ENCODE measurements at places on chromosomes 16 and 17.

DNA sequence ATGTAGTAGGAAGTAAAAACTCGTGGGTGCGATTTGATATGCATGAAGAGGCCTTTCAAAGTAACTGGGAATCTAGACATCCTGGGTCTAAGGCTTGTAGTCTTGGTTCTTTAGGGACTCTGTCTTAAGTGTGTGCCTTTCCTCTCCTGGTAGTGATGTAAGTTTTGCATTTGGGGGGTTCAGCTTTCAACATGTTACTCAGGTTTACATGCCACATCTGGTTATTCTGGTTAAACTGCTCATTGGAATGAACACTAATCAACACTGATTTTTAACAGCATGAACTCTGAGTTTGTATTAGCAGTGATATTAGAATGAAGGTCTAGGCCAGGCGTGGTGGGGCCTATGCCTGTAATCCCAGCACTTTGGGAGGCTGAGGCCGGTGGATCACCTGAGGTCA lies 15.1 kb downstream of the PGS1 start:
- no peak for DNase-seq

DNA sequence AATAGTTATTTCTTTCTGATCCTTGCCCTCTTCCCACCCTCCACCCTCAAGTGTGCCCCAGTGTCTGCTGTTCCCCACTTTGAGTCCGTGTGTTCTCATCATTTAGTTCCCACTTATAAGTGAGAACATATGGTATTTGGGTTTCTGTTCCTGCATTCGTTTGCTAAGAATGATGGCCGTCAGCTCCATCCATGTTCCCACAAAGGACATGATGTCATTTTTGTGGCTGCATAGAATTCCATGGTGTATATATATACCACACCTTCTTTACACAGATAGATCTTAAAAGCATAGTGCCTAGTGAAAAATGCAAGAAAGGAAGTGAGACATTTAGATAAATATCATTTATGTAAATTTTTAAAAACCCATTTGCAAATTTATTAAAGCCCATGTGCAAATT lies 33.1 kb downstream of the HS3ST2 start:
- no peak for DNase-seq

GRCh38 chr17:70767102-70767701 lies 597.9 kb downstream of the KCNJ2 start:
- DNase-seq: no peak

GRCh38 chr16:79186196-79186595 lies 414.3 kb downstream of the MAF start:
- no peak for DNase-seq

GRCh38 chr17:80869481-80870145 lies 122.0 kb upstream of the CHMP6 start:
- DNase-seq: no peak

DNA sequence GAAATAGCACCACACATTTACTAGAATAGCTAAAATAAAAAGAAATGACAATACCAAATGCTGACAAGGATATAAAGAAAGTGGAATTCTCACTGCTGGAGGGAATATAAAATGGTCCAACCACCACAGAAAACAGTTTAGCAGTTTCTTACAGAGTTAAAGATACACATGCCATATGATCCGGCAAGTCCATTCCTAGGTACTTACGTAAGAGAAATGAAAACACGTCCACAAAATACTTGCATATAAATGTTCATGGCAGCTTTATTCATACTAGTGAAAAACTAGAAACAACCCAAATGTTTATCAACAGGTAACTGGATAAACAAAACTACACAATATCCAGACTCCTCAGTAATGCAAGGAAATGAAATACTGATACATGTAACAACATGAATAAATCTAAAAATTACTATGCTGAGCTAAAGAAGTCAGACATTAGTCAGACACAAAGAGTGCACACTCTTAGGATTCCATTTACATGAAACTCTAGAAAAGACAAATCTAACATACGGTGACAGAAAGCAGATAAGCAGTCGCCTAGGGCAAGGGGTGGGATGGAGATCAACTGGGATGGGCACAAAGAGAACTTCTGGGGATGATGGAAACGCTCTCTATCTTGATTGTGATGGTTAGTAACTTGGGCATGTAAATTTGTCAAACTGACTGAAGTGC lies 76.4 kb downstream of the SMG6 start:
- no peak for DNase-seq

- DNase-seq: no peak
Measured at GRCh38 chr17:80636361-80637018, 91.9 kb downstream of the RPTOR start.

DNA sequence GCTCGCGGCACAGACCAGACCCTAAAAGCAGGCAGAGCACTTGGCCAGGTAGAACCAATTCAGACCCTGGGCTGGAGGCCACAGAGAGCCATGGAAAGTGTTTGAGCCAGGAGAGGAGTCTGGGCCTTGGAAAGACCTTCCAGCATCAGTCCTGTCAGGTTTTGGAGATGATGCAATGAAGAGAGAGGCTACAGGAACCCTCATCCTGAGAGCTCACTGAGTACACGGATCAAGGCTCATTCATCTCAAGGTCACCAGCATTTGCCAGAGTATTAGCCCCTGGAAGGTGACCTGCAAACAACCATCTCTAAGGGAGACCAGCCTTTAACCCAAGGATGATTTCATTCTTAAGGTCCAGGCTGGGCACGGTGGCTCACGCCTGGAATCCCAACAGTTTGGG lies 27.8 kb downstream of the TLE7 start:
- no peak for DNase-seq
